ENCODE measurements at places on chromosomes 12 and 14. TPM values are rescaled to one million over a fixed set of nuclear protein-coding genes. Genes with fewer than 3 reads are reported as not detected.

DNA sequence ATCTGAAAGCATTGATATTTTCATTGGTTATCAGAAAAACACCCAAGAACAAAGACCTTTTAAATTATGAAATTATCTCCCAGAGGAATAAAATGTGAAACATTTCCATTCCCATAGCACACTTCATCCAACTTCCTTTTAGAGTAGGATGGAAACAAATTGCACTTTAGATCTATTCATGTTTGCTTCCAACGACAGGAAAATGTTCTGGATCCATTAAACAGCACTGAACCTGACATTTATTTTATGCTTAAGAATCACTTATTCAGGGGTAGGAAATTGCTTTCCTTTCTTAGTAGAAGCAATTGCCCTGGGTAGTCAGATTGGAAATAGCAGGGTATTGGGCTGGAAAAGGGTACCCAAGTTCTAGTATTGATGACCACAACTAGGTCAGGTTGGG is 28.8 kb upstream of the PTGDR start:
- DNase-seq: no peak

GRCh38 chr12:89789862-89790261 is 81.2 kb upstream of the ATP2B1 start:
- no peak for DNase-seq

The FGF6 gene
- total RNA-seq: not detected

GRCh38 chr12:14942196-14942931 is 4.0 kb upstream of the ERP27 start:
- DNase-seq: no peak

- no peak for DNase-seq
Observed at GRCh38 chr12:7905071-7905470, 30.9 kb downstream of the SLC2A3 start.

DNA sequence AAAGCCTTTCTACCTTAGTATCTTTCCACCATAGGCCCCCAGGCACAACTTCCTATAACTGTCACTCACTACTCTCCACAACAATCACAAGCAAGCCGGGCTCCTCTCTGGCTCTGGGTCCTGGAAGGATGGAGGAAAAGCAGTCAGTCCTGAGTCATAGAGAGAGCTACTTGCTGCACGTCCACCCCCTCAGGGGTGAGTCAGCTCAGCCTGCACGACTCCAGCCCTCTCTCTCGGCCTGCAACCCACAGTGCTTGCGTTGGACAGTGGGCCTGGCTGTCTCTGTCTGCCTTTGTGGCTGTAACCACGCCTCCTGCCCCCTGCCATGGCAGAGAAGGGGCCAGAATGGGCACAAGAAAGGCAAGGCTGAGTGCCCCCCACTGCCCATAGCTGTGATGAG is 154.1 kb upstream of the FKBP4 start:
- peak; percentile 47 for DNase-seq

The ACRBP gene
- total RNA-seq: not detected

- no peak for DNase-seq
Observed at GRCh38 chr14:71346685-71347084, 439.4 kb downstream of the PCNX1 start.

- peak; percentile 4 for DNase-seq
Observed at GRCh38 chr14:40447017-40447416, 1014.8 kb upstream of the FBXO33 start.

GRCh38 chr12:93442411-93443340 is 929 bp upstream of the UBE2N start:
- DNase-seq: peak; percentile 64

The REP15 gene
- total RNA-seq: 3.6 TPM

DNA sequence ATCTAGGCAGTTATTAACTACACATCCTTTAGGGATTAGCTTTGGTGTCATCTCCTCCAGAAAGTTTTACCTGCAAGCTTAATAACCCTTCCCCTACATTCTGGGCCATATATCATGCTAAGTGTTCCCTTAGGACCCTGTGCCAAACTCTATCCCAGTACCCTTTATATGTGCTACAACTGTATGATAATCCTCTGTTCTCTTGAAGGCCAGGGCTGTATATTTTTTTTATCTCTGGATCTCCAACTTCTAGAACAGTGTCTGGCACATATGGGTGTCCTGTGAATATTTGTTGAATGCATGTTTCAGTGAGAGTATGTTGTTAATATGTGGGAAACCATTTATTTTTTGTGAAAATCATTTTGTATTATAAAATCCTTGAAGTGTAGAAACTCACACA is 106.7 kb downstream of the PPM1A start:
- DNase-seq: no peak

DNA sequence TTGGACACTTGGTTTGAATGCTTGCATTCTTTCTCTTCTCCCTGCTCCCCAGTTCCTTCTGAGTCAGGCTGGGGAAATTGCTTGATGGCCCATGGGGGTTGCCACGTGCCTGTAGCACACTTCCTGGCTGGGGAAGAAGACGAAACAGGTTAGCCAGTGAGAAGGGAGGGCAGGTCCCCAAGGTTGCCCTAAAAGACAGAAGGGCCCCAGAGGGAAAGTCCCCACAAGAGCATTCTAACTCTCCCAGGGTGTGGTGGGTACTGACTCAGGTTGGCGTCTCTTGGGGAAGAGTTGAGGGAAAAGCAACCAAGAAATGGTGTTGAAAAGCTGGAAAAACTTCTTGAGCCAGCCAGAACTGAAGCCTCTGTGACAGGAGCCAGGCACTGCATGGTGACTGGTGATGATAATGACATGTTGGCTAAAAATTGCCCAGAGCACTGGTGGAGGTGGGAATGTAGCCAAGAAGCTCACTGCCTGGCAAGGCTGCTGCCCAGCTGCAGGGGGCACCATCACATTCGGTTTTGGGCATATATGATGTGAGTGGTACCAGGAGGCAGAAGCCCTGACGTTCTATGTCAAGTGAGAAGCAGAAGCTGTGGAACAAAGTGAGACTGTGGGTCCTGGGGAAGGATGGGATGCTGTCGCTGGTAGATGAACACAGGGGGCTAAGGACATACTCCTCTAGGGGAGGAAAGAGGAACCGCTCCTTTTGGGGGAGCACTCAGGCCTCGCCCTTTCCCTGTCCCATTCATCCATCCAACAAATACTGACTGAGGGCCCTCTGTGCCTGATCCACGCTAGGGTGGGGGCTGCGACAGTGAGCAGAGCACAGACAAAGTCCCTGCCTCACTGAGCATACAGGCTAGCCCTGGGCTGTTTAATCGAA is 8.1 kb upstream of the RABGGTA start:
- no peak for DNase-seq

The KERA gene
- total RNA-seq: not detected

The LYSET gene
- 3.3 TPM for total RNA-seq

DNA sequence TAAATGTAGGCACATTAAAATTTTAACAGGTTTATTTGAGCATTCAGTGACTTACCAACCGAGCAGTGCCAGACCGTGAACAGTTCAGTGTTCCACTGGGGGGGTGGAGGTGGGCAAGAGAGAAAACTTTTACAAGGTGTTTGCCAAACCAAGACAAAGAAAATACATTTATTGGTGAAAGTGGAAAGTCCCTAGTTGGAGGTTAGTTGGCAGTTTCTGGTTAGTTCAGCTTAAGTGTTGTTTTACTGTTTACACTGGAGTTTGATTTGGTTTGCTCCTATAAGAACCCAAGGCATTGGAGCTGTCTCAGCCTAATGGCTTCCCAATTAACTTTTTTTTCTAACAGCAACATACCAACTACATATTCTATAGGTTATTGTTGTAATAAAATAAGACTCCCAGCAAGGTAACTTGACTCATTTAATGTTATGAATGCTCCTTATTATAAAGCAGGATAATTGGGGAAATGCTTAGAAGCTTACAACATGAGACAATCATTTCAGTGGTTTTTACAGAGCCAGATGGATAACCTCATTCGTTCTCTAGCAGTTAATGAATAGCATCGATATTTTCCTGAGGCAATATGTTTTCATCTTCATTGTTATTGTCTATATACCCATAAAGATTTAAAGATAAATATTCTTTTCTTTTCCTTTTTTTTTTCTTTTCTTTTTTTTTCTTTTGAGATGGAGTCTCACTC is 115.8 kb downstream of the ETNK1 start:
- peak; percentile 12 for DNase-seq

- DNase-seq: no peak
Observed at GRCh38 chr12:45697371-45697770, 32.1 kb upstream of the ARID2 start.

DNA sequence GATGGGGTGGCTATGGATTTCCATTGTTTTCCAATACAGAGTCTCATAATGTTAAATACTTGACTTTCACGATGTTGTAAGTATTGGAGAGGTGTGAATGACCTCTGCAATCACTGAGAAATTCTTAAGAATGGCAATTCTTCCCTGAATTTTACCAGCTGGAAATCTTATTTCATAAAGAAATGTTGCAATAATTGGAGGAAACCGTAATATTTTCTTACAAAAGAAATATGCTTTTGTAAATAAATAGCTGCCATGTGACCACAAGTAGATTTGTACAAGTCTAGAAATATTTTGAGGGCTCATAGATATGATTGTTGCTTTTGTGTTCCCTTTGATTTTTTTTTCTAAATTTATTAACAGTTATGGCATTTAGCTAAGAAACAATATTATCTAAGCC is 308.7 kb upstream of the ATP2B1 start:
- DNase-seq: no peak

The TPI1 gene
- total RNA-seq: 2,208 TPM

GRCh38 chr14:58663494-58664111 is 25.8 kb downstream of the DACT1 start:
- DNase-seq: peak; percentile 97

DNA sequence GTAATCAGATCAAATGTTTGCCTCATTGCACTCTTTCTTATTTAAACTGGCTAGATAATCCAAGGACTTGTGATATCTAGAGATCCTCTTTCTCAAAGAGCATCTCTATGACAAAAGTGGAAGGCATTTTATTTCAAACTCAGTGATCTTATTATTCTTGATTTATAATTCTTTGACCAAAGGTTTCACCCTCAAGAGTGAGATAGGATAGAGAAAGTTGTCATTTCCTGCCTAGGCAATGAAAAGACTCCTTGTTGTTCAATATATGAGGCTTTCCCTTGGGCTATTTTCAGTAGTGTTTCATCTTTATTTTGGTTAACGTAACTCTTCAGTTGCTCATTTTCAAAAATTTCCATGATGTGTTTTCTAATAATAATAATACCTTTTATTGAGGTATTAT is 18.0 kb upstream of the INSM2 start:
- DNase-seq: no peak

- no peak for DNase-seq
Observed at GRCh38 chr12:666766-667308, 3.6 kb upstream of the NINJ2 start.

DNA sequence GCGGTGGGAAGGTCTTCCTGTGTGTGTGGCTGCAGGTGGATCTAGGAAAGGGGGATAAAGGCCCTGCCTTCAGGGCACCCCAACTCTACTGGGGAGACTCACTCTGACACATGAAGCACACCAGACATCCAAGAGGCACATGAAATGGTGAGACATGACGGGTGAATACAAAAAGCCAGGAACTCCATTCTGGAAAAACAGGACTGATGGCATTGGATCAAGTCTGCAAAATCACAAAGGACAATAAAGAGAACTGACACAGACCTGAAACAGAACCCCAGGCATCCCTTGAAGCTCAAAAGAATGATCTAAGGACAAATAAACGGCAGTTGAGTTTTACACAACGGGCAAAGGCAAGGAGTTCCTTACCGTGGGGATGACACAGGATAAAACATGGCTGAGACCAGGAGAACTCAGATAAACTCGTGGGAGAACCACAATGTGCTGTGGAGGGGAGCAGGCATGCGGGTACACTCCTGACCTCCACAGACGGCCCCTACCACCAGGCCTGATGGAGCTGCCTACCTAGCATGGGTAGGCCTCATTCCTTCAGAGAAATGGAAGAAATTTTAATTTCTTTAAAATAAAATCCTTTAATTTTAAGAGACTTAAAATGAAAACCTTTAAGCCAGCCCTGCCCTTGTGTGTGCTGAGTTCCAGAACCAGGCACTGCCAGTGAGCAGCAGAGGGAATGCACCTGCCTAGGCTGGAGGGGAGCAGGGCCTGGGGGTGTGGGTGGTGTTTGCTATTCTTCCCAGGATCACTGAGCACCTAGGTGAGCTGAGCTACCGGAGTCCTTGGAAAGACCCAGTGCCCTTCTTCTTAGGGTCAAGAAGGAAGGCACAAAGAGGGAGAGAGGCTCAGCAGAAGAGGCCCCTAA is 100.1 kb downstream of the SINHCAF start:
- no peak for DNase-seq

GRCh38 chr14:101241807-101242278 is 319.5 kb upstream of the DIO3 start:
- no peak for DNase-seq

DNA sequence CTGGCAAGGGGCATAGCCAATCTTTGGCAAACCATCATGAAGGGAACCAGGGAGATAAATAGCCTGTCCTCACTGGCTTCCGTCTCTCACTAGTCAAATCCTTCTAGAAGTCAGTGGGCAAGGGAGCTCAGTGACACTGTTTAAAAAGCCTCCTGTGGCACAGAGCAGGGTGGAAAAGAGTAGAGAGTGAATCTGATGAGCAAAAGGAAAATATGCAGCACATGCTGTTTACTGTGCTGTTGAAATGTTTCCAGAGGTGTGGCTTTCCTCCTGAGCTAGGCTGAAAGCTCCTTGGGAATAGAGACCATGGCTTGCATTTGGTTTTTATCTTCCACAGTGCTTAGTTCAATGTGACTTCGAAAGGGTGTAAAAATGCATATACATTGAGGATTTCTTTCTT is 7.7 kb upstream of the DYRK2 start:
- no peak for DNase-seq

DNA sequence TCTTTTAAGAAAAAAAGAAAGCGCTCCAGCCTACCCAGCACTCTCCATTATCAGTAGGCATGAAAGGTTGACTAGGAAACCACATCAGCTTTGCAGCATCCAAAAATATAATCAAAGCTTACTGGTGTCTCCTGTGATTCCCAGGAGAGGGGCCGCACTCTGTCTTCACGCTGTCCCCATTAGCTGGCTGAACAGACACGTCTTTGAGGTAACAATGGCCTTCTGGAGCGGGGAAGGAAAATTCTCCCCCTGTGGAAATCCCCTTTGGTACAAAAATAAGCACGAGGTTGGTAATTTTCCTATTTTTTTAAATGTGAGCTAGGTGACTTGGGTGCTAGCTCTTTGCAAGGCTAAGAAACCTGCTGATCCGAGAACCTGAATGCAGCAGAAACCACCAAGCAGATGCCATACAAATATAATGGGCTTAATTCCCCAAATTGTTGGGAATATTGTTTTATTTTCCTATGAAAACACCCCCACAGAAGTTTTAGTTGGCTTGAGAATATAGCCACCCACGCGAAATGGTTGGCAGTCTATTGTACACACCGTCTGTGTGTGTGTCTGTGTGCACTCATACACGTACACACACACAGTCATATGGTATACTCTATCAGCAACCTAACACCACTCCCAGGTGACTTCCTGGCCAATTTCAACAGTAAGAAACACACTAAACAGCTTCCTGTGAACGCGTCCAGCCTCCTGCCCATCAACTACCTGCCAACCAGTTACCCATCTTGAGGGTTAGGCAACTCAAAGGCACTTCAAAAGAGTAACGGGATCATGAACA is 71.2 kb downstream of the KSR2 start:
- no peak for DNase-seq

The HEBP1 gene
- 13.0 TPM for total RNA-seq

- no peak for DNase-seq
Observed at GRCh38 chr12:6650832-6651231, 3.6 kb upstream of the ACRBP start.
